Colonic mucosa (tissue), 4 donors: ENCODE measurements at places on chromosomes 5 and 9. TPM values are rescaled to one million over a fixed set of nuclear protein-coding genes. Genes with fewer than 3 reads are reported as not detected.

FAM53C gene
- total RNA-seq: 14.8 TPM

DOLK gene
- 15.8 TPM for total RNA-seq

ECM2 gene
- total RNA-seq: 0.30 TPM

OSMR gene
- total RNA-seq: 14.3 TPM

INSL4 gene
- not detected for total RNA-seq
